Tongue (tissue), 3 donors: ENCODE measurements at places on chromosomes 11 and 22. TPM values are rescaled to one million over a fixed set of nuclear protein-coding genes. Genes with fewer than 3 reads are reported as not detected.

The LINC01488 gene
- total RNA-seq = not detected

The CENPM gene
- total RNA-seq = 6.1 TPM

The PAMR1 gene
- 63.2 TPM for total RNA-seq

The HYOU1 gene
- 52.7 TPM for total RNA-seq

The GRK2 gene
- 47.8 TPM for total RNA-seq

The NEFH gene
- 0.62 TPM for total RNA-seq

The SRRD gene
- total RNA-seq = 16.5 TPM

The TSPO gene
- 179 TPM for total RNA-seq

The OR10D3 gene
- 0.31 TPM for total RNA-seq

The CXCR5 gene
- total RNA-seq = 0.10 TPM

The PLAAT5 gene
- total RNA-seq = 2.3 TPM

The RASGRP2 gene
- total RNA-seq = 30.8 TPM

The TMEM191C gene
- total RNA-seq = not detected

The PLAAT3 gene
- 34.8 TPM for total RNA-seq

The FGF3 gene
- not detected for total RNA-seq

The ARL14EP gene
- total RNA-seq = 36.4 TPM

The E2F8 gene
- total RNA-seq = 7.3 TPM

The ALDH3B2 gene
- 3.3 TPM for total RNA-seq

The ART1 gene
- total RNA-seq = 4.2 TPM

The TRIM49 gene
- not detected for total RNA-seq

The ARHGEF17 gene
- 33.0 TPM for total RNA-seq

The RNASEH2C gene
- 20.2 TPM for total RNA-seq

The NELL1 gene
- 78.7 TPM for total RNA-seq

The ACR gene
- total RNA-seq = 3.3 TPM

The LRRC32 gene
- 22.1 TPM for total RNA-seq

The A4GALT gene
- 24.1 TPM for total RNA-seq

The ABTB2 gene
- 19.9 TPM for total RNA-seq

The MFRP gene
- total RNA-seq = not detected

The TPBGL gene
- 0.51 TPM for total RNA-seq

The ANGPTL5 gene
- total RNA-seq = not detected

The SLC22A8 gene
- total RNA-seq = not detected

The TMA7B gene
- not detected for total RNA-seq

The NUP98 gene
- total RNA-seq = 138 TPM

The MTCH2 gene
- total RNA-seq = 44.9 TPM

The SYNGR1 gene
- total RNA-seq = 20.0 TPM

The APBB1 gene
- total RNA-seq = 42.4 TPM

The OR4A47 gene
- total RNA-seq = not detected

The RIMBP3C gene
- not detected for total RNA-seq

The GTSE1 gene
- 5.5 TPM for total RNA-seq

The HIPK3 gene
- 330 TPM for total RNA-seq

The CBL gene
- total RNA-seq = 10.9 TPM
